ENCODE measurements at places on chromosomes 1 and 21. TPM values are rescaled to one million over a fixed set of nuclear protein-coding genes. Genes with fewer than 3 reads are reported as not detected.
A peak's percentile ranks its signal among the peaks of the same experiment; 100 is the strongest.

- no peak overlapping the region for H3K27ac ChIP-seq
- H3K4me1 ChIP-seq, result peaks cover 21% of the 10 kb centered on the region
- no peaks in the 10 kb centered on the region for H3K36me3 ChIP-seq
- DNase-seq, result no peak
Observed at GRCh38 chr1:19662313-19662712, 2.4 kb upstream of the HTR6 start.

CHRM3 gene
- polyA plus RNA-seq, result not detected

GRCh38 chr1:183476081-183476480 is 3.8 kb downstream of the SMG7 start:
- no peaks in the 10 kb centered on the region for H3K27me3 ChIP-seq
- no peak overlapping the region for H3K4me3 ChIP-seq

DNA sequence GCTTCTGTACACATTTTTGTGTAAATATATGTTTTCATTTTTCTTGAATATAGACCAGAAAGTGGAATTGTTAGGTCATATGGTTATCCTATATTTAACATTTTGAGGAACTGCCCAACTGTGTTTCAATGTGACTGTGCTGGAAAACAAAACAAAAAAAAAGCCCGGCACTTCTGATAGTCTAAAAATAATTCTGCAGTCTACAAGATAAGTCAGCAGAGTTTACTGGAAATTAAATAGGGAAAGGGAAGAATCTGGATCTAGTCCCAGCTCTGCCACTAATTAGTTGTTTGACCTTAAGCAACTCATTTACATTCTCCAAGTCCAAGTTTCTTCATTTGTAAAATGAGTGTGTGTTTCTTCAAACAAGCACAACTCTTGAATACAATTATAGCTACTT is 869.1 kb upstream of the B3GALT2 start:
- H3K4me3 ChIP-seq, result no peak overlapping the region
- H3K27me3 ChIP-seq, result no peaks in the 10 kb centered on the region
- no peak overlapping the region for H3K27ac ChIP-seq
- H3K36me3 ChIP-seq, result no peaks in the 10 kb centered on the region
- peaks cover 3% of the 10 kb centered on the region for H3K4me1 ChIP-seq

OLFML2B gene
- polyA plus RNA-seq, result not detected

DNA sequence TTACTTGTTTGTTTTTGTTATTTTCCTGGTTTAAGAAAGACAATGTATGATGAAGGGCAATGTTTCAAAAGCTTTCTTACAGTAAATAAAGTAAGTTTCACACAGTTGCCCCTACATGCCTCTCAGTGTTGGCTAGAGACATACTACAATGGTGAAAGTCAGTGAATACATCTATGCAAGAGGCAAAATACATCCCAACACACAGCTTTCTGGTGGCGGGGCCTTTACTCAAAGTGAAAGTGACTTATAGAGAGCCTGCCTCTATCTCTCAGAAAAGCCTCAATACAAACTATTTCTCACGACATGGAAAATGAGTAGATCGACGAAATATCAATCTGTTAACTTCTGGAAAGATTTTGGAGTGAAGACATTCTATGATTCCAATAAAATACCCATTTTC is 122.3 kb downstream of the SLC30A10 start:
- H3K27ac ChIP-seq, result no peak overlapping the region
- no peaks in the 10 kb centered on the region for H3K4me1 ChIP-seq
- no peak for DNase-seq
- H3K36me3 ChIP-seq, result no peaks in the 10 kb centered on the region

DNA sequence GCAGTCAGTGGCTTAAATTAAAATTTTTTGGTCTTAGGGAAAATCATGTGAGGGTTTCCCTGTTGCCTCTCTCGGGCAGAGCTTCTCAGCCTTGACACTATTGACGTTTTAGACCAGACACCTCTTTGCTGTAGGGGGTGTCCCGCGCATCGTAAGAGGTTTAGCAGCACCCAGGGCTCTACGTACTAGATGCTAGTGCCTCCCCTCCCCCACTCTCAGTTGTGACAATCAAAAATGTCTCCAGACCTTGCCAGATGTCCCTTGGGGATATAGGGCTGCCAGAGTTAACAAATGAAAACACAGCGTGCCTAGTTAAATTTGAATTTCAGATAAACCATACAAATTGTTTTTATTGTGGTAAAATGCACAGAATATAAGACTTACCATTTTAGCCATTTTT is 293.3 kb downstream of the DISC1 start:
- no peak for DNase-seq
- H3K27ac ChIP-seq, result peak overlapping the region; percentile 87
- peaks cover 37% of the 10 kb centered on the region for H3K4me1 ChIP-seq
- peak overlapping the region; percentile 31 for H3K4me3 ChIP-seq
- H3K36me3 ChIP-seq, result peaks cover 8% of the 10 kb centered on the region
- no peaks in the 10 kb centered on the region for H3K27me3 ChIP-seq

Data from naive B cell (primary cell).